Cardiac fibroblast (primary cell): ENCODE measurements at places on chromosomes 7 and 10.
A peak's percentile ranks its signal among the peaks of the same experiment; 100 is the strongest.

GRCh38 chr7:131501422-131501821 lies 55.0 kb downstream of the PODXL start:
- DNase-seq: peak; percentile 66

DNA sequence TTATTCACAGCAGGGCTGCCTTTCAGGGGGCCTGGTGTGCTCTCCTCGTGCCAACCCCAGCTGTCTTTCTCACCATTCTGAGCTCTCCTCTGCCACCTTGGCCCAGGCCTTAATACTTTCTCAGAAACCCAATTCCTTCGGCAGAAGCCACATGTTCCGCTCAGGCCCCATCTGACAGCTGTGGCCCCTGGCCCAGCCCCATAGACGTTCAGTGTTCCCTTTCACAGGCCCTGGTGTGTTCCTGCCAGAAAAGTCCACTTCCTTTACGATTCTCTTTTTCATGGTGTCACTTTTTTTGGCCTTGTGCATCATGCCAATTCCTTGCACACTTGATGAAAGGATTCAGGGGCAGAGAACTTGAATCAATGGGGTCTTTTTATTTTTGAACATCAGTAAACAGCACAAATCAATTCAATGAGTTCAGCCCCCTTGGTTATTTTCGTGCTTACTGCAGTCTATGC lies 15.9 kb upstream of the GPNMB start:
- DNase-seq: no peak

DNA sequence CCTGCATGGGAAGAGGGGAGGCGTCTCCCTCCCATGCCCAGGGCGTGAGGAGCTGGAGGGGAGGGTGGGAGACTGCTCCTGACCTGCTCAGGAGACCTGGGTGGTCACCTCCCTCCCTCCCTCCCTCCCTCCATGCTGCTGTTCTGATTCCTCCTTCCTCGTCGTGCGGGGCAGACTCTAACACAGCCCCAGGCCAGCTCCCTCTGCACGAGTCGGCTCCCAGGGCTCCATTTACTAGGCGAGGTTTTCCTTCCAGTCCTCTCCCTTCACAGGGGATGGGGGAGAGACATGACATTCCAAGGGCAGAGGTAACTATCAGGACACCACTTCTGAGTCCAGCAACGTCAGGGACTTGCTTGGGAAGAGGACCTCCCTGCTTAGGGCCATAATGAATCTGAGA lies 23.6 kb downstream of the VIPR2 start:
- no peak for DNase-seq

- DNase-seq: no peak
Measured at GRCh38 chr10:31578951-31579350, 259.9 kb downstream of the ZEB1 start.

DNA sequence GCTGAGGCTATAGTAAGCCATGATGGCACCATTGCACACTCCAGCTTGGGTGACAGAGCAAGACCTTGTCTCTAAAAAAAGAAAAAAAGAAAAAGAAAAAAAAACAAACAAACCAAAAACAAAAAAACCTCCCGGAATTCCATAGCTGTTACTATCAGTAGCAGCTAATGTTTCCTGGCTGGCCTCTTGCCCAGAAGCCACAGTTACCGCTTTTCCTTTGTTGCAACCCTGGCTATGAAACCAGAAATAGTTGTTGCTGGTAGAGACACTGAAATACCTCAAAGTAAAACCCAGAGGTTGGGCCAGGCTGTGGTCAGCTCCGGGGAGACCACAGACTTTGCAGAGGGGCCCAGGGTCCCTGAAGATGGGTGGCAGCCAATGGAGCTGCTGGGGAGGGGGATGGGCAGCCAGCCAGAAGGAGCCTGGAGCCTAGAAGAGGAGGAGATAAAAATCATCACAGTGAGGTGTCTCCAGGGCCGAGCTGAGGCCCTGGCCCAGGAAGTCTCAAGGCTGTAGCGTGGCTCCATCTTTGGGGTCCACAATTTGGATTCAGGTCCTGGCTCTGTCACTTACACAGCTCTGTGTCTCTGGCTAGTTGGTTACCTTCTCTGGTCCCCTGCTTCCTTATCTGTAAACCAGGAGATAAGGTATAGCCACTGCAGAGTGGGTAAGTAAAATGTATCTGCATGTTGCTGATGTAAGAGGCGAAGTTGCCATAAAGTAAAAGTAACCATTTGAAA lies 3.4 kb upstream of the CHST12 start:
- DNase-seq: peak; percentile 97

GRCh38 chr10:118760265-118760664 lies 5.5 kb upstream of the CACUL1 start:
- no peak for DNase-seq

- DNase-seq: peak; percentile 94
Measured at GRCh38 chr7:121475806-121476205, 79.7 kb upstream of the FAM3C start.

- DNase-seq: peak; percentile 36
Measured at GRCh38 chr7:4871056-4871680, 9.3 kb upstream of the PAPOLB start.

DNA sequence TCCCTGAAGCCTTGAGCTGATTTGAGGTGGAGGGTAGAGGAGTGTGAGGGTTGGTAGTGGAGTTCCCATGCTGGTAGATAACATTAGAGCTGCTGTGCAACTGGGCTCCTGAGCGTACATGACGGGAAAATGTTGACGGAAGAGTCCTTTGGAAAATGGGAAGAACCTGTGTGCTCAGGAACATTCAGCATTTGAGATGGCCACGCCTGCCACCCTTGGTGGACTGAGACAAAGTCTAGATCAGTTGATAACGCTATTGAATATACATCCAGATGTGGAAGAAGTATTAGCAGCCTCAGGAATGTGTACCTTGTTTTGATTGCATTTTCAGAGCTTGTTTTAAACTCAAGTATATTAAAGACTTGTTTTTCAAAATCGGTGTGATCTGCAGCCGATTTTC lies 16.1 kb downstream of the PCBD1 start:
- DNase-seq: no peak

- no peak for DNase-seq
Measured at GRCh38 chr7:108014215-108014614, 11.3 kb upstream of the LAMB1 start.

DNA sequence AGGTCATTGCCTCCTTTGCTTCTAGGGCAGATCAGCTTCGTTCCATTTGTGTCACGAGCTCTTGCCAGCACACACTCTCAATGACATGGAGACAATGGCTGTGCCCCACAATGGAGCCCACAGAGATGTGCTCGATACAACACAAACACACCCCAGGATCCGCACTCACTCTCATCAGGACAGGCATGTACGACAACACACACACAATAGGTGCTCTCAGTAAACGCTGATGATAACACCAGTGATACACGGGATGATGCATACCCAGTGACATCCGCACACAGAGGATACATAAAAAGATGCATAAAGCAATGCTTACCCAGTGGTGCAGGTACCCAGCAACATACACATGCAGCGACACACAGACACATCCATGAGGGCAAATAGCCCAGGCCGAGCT lies 61.2 kb upstream of the LBX1 start:
- no peak for DNase-seq

DNA sequence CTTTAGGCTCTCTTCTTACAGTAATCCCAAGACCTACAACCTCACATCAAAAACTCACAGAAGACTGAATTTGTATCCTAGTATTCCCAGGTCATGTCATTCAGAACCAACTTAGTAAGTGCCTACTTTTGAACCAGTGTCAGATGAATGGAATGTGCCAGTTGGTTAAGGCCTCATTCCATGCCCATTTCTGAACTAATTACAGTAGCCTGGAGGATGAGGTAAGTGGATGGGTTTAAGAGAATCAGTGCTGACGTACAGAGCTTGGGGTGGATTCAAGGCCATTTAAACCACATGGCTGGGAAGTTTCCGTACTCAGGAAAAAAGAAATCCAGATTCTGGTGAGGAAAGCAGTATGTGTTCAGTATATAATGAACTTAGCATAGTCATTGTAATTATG lies 21.9 kb upstream of the FOXP2 start:
- no peak for DNase-seq

DNA sequence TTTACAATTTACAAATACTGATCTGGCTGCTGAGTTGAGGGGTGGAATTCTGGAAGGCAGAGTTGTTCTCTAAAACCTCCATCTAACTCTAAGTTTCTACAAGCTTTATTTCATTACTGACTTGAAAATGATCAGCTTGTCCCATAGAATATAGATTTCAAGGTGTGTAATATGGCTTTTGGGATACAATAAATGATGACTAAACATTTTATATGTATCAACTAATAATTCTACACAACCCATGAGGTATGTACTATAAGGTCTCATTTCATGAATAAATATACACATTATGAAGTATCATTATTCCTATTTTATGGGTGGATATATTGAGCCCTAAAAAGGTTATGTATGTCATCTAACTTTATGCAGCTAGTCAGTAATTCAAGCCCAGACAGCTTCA lies 1214.3 kb upstream of the SORCS1 start:
- no peak for DNase-seq

- no peak for DNase-seq
Measured at GRCh38 chr10:52040486-52040885, 273.6 kb upstream of the DKK1 start.

DNA sequence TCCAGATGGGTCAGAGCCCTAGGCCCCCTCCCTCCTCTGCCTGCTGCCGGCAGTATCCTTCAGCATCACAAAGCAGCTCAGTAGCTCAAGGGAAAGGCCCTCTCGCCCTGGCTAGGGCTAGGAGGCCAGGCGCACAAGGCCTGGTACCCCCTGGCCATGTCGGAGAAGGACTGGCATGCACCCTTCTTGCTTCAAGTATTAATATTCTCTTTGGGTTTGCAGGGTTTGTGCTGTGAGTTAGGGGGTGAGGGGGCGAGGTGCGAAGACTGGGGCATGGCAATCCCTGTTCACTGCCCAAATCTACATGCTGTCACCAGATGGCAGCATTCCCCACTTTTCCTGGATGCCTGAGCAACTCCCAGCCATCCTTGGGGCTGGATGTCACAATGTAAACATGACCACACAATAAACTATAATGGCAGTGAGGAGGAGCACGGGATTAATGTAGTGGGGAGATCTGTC lies 105.2 kb downstream of the NEURL1 start:
- peak; percentile 82 for DNase-seq

DNA sequence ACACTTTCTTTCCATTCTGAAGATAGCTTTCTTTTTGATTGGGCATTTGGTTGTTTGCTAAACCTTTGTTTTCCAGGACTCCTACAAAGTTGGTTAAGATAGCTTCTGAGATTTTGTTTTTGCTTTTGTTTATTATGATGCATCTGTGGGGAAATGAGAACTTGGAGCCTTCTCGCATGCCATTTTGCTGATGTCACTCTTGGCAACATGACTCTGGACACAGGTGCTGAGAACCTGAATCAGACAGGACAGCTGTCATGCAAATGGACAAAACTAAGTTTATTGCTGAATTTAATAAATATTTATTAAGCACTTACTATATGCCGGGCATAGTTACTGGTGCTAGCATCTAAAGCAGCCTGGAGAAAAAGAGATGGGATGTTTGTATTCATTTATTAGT lies 274.1 kb downstream of the ZEB1 start:
- DNase-seq: peak; percentile 45

- no peak for DNase-seq
Measured at GRCh38 chr10:600876-601659, 88.4 kb downstream of the DIP2C start.

DNA sequence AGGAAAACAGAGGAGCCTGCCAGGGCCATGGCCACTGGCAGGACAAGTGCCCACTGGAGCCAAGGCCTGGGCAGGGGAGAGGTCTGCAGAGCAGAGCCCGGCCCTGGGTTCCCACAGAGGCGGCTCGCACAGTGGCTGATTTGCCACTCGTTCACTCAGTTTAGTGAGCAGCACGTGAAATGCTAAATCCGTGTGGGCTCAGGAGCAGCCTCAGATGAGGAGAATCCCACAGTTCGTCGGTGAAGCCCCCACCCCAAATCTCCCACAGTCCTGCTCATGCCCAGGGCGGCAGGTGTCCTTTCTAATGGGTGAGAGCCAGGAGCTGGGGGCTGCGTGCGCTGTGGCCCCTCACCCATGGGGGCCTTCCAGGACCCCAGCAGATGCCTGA lies 107.7 kb upstream of the FAM20C start:
- DNase-seq: no peak

DNA sequence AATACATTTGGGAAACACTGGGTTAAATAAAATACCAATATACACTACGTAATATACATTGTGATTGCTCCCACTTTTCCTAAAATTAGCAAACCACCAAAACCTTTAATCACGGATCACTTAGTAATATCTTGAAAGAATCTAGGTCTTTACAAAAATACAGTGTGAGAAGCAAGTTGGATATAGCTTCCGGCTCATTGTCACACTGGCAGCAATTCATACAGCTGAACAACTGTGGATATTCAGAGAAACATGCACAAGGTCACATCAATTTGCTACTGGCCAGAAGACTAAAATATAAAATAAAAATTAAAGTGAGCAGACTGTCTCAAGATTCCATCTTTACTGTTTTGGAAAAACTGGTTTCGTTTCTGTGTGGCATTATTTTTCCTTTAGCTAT lies 69.1 kb downstream of the ZNF438 start:
- no peak for DNase-seq

DNA sequence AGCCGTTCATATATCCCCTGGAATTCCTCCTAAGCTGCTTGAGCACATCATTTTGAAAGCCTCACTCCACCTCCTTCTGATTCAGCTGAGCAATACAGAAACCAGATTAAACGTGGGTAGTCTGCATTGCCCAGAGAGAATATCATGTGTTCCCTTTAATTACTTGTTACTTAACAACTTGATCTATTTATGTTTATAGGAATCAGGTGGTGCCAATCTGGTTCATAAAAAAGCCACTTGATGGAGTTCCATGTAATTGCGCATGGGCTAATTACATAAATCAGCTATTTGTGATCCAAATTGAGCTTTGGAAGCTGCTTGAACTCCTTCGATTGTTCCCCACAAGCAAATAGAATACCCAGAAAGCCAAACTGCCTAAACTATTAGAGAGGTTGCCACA lies 114.7 kb upstream of the ADCY1 start:
- DNase-seq: no peak

DNA sequence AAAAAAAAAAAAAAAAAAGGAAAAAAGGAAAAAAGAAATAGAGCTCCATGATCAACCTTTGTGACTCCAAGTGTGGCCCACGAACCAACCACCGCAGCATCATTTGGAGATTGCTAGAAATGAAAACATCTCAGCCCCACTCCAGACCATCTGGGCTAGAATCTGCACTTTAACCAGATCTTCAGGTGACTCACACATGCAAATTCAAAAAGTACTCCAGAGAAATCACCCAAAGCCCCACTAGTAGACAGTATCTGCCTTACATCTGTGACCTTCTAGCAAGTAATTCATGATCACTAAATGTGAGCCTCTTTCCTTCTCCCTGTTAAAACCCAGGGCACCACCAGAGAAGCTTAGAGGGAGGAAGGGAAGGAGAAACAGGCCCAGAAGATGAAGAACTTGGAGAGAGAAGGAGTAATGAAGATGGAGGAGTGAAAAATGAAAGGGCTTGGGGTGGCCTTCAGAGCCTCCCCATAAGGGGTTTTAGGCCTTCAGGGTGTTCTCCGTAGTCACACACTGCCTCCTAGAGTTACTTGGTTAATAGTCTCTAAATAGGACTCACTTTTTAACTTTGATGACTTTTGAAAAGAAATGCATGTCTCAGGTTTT lies 94.0 kb downstream of the SLC37A3 start:
- DNase-seq: peak; percentile 42
